ENCODE measurements at places on chromosomes 11 and 22.
A peak's percentile ranks its signal among the peaks of the same experiment; 100 is the strongest.

- DNase-seq = peak; percentile 64
Observed at GRCh38 chr11:910589-911030, at the start of gene CHID1. Gene CHID1, minus strand, starts transcription at chr11:910810. Its CDS starts 5,994 bp downstream, at chr11:904816.

DNA sequence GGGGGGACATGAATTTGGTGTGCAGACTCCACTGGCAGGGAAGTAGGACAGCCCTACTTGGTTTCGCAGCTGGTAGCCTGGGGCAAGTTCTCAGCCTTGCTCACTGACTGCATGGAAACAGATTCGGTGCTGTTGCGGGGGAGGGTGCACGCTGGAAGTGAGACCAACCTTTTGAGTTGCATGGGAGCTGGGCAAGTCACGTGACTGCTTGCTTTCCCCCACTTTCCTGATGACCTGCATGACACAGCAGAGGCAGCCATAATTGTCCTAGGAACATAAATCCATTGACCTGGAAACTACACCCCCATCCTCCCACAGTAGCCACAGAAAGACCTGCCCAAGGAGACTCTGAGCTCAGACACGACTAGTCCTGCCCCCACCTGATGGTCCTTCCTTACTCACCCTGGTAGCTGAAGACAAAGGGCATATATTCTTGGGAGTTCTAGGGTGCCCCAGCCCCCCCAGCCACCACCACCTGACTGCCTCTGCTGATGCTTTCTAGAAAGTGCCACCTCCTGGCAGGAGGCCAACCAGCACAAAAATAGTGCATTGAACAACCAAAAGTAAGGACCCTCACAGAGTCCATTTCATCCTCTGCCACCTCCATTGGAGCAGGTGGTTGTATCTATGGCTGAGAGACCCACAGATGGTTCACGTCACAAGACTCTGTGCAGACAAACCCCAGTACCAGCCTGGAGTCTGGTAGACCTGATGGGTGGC, 4.1 kb upstream of the HBG2 start:
- DNase-seq = no peak

DNA sequence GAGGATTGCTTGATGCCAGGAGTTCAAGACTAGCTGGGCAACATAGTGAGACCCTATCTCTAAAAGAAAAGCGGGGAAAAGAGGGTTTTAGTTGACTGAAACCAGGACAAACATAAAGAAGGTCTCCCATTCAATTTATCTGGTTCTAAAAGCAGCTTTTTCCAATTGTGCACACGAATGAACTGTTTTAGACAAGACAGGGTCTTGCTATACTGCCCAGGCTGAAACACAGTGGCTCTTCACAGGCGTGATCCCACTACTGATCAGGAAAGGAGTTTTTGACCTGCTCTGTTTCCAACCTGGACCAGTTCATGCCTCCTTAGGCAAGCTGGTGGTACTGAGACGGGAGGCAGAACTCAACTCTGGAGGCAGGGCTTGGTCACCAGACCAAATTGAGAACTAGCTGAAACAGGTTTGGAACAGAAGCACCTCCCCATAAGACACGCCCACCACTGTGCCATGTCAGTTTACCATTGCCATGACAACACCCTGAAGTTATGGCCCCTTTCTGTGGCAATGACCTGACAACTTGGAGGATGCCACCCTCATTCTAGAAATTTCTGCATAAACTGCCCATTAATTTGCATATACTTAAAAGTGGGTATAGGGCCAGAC, 2.8 kb upstream of the NUCB2 start:
- no peak for DNase-seq

DNA sequence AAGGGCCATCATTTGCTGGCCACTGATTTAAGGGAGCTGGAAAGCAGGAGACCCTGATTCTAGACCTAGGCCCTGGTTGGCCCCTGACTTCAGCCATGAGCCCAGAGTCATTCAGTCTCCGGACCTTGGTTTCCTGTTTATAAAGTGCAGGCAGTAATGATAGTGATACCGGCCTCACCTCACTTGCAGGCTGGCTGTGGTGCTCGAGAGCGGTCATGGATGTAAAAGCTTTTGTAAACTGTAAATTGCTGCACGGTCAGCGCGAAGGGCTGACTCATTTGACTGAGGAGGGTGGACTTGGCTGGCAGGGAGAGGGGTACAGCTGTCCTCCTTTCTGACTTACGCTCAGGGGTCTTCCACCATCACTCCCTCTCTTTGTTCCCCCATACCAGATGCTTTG, 37.4 kb downstream of the FBLN1 start:
- DNase-seq = no peak

- DNase-seq = no peak
Observed at GRCh38 chr11:73011126-73011817, 130.8 kb downstream of the FCHSD2 start.

DNA sequence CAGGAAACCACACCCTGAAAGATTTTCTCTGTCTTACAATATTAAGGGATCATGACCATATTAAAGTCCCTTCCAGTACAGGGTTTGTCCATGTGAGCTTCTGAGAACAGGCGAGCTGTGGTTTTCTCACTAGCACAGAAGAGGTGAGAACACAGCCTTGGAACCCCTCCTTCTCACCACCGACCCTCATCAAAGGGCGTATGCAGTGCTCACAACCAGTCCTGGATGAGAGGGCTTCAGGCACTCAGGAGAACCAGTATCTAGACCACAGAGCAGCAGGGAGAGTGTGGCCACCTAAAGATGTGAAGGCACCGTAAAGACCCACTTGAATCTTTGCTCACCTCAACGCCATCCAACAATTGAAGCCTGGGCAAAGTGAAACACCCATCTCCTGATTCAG, 397.0 kb downstream of the ETS1 start:
- DNase-seq = no peak

GRCh38 chr22:23353004-23353403, 172.7 kb downstream of the BCR start:
- DNase-seq = no peak

DNA sequence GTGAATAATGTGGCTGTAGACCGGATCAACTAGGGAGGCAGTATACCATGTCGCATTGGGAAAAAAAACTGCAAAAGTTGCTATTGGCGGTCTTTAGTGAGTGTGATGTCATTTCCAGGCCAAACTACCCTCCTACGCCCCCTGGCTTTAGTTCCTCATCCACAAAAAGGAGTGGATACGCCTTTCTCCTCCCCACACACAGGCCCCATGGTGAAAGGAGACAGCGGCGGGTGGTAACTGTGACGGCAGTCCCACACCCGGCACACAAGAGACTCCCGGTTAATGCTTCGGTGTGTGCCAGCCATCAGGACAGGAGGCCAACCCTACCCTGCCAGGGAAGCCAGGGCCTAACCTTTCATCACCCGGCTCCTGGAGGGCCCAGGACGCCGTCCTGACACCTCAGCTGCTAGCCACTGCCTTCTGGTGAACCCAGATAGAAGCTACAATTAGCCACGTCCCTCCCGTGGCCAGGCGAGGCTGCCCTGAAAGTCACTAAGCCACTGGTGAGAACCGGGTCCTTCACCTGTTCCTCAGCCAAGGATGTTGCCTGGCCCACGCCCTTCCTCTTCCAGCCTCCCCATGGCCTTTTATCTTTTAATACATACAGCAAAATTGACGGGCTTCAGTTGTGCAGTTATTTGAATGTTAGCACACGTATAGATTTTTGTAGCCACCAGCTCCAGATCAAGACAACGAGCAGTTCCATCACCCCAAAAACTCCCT, 10.8 kb downstream of the TP53I11 start:
- no peak for DNase-seq

- DNase-seq = no peak
Observed at GRCh38 chr22:46976598-46976997, 214.1 kb downstream of the TBC1D22A start.

DNA sequence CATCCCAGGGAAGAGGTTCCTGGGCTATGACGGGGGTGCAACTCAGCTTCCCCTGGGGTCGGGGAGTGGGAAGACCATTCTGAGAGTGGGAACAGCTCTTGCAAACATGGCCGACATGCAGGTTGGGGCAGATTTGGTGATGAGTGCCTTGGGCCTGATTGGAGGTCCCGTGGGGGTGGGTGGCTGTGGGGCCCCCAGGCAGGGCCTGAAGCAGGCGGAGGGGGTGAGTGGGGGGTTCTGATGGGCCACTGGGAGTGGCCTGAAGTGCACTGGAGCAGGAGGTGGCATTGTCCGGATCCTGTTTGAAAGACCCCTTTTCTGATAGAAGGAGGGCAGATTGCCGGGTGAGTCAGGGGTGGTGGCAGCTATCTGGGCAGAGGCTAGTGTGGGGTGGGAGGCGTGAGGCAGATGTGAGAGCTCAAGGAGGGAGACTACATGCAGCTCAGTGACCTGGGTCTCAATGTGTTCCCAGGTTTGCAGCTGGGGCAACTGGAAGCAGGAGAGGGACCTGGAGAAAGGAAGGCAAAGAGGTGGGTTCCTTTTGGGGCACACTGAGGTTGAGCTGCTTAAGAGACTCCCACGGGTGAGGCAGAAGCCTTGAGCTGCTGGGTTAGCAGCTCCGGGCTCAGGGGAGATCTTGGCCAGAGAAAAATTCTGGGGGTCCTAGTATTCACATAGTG, 15.1 kb downstream of the MYEOV start:
- no peak for DNase-seq

- DNase-seq = no peak
Observed at GRCh38 chr11:8095806-8096522, 15.0 kb downstream of the TUB start.

GRCh38 chr22:43109921-43110443, 568 bp upstream of the BIK start:
- no peak for DNase-seq

DNA sequence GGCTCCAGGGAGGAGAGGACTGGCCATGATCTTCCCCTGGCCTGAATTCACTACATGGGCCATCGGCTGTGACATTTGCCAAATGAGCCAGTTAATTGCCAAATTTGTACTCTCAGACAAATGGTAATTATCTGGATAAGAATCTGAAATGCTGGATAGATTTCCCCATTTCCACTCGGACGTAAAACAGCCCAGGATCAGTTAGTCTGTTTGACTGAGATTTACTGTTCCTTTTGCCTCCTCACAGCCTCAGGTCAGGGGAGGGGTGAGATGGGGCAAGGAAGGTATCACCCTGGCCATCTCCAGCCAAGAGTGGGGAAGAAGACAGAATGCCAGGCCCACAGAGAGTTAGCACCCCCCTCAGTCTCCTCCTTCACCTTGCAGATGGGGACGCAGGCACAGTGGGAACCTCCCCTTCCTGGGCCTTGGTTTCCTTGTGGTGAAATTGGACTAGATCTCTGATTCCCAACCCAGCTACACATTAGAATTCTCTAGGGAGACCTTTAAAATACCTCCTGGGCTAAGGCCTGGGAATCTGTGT, 5.2 kb downstream of the TRIM29 start:
- no peak for DNase-seq

DNA sequence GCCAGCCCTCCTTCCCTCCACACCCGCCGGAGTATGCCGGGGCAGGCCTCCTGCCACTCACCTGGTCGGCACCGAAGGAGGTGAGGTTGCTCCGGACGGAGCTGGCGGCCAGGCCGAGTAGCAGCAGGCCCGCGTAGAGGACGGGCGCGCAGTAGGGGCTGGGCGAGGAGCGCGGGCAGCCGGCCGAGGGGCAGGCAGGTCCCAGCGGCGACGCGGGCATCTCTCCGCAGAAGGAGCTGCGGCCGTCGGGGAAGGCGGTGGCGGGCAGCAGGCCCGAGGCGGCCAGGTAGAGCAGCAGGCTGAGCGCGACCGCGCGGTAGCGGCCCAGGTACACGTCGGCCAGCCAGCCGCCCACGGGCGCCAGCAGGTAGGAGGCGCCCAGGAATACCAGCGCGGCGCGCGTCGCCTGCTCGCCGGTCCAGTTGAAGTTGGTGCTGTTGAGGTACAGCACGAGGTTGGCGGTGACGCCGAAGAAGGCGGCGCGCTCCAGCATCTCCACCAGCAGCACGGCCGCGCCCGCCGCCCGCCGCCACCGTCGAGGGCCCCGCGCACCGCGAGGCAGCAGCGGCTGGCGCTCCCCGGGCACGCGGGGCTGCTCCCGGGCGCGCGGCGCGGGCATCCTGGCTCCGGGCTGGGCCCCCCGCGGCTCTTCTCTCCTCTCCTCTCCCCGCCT, 907 bp downstream of the SLC15A3 start:
- DNase-seq = no peak

DNA sequence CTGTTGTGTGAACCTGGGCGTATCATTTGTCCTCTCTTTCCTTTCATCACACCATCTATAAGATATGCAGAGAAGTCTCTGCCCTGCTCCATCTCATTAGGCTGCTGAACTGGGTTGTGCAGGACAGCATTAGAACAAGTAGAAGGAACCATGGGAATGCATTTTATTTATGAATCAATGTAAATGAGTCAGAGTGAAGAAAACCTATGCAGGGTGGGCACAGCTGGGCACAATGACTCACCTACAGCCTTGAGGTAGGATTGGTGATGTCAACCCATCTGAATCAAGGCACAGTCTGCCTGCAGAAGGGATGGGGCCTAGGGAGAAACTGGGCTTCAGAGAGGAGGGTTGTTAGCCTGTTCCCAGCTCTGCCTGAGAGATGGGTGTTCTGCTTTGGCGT, 123.4 kb downstream of the CSNK2A3 start:
- DNase-seq = no peak

DNA sequence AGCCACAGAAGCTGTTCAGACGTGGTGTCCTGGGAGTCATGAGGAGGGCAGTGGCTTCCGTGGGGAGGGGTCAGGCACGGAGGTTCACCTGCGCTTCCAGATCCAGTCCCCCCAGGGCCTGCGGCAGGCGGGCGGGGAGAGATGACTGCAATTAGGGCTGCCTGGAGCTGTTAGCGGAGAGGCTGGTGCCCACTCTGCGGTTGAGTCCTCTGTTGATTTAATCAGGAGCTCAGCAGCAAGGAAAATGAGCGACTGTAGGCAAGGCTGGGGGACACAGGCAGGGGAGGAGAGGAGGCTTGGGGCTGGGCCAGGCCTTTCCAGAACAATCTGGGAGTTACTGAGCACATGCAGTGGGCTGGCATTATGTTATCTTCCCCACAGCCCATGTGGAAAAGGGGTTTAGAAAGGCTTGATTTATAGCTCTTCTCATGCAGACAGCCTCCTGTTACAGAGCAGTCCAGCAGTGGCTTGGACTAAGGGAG, 13.1 kb downstream of the PLCB3 start:
- no peak for DNase-seq

- DNase-seq = no peak
Observed at GRCh38 chr22:24147666-24148065, 33.6 kb upstream of the SUSD2 start.

DNA sequence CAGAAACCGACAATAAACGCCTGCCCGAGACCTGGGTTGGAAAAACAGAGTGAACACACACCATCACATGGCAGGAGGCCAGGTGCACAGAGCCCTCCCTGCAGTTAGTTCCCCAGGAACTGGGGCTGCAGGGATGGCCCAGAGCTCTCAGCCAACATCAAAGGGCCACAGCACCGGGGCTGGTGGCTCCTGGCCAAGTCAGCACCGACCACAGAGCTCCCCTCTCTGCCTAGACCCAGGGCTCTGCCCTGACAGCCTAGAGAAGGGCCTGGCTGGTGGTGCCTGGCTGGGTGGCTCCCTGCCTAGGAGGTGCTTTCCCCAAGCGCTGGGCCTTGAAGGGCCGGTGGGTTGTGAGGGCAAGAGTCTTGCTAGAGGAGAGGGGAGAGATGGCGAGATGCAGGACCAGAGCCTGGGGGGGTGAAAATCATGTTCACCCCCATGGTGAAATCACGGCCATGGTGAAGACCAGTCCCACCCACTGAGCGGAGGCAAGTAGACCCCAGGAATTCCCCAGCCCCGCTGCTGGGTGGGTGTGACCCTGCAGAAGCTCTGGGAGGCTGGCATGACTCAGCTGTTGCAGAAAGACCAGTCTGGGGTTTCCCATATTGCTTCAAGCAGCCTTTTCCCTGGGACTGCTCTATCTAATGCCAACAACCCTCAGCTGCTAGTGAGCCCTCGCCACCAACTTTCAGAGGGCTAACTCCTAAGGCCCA, 7.2 kb upstream of the BID start:
- no peak for DNase-seq

GRCh38 chr11:59189986-59190385, 18.1 kb downstream of the DTX4 start:
- no peak for DNase-seq

- no peak for DNase-seq
Observed at GRCh38 chr11:69614085-69614484, 26.9 kb upstream of the CCND1 start.

All from T follicular helper cell (primary cell).